ENCODE measurements at places on chromosomes 7 and 10. TPM values are rescaled to one million over a fixed set of nuclear protein-coding genes. Genes with fewer than 3 reads are reported as not detected.

Gene NOS3
- 1.3 TPM for total RNA-seq

Gene CXCL12
- 135 TPM for total RNA-seq

Gene WDR86
- 3.1 TPM for total RNA-seq

Gene LRMDA
- 1.1 TPM for total RNA-seq

Gene WDFY4
- not detected for total RNA-seq

Gene TDRD1
- 0.83 TPM for total RNA-seq

Gene BPGM
- 30.0 TPM for total RNA-seq

Gene OR2A42
- not detected for total RNA-seq

Gene PPP1R3C
- total RNA-seq = 190 TPM

Gene IDI2
- total RNA-seq = not detected

Gene OR6V1
- not detected for total RNA-seq

Gene PAPSS2
- total RNA-seq = 147 TPM

Gene SPDYE2
- not detected for total RNA-seq

Gene HTR5A
- total RNA-seq = not detected

Gene GPR26
- total RNA-seq = not detected

Gene ADAM12
- 23.6 TPM for total RNA-seq

Gene CFAP69
- total RNA-seq = 7.7 TPM

Gene SMNDC1
- total RNA-seq = 4.9 TPM

Gene SCIN
- total RNA-seq = 0.43 TPM

Gene WIPF3
- total RNA-seq = under 0.01 TPM

Gene CROT
- 16.0 TPM for total RNA-seq

Gene GARIN1A
- total RNA-seq = 0.43 TPM

Gene CLDN4
- total RNA-seq = 0.14 TPM

Gene VIPR2
- total RNA-seq = 0.85 TPM

Gene LRRC4
- 0.46 TPM for total RNA-seq

Gene RNF148
- total RNA-seq = 0.74 TPM

Gene VGF
- 0.14 TPM for total RNA-seq

Gene TRIM50
- not detected for total RNA-seq

Gene RAPGEF5
- total RNA-seq = 1.1 TPM

Gene GRID2IP
- not detected for total RNA-seq

Gene MAD1L1
- 76.3 TPM for total RNA-seq

Gene NUTM2E
- under 0.01 TPM for total RNA-seq

Gene RRP12
- total RNA-seq = 8.5 TPM

Gene KIFBP
- 22.9 TPM for total RNA-seq

Gene CTNNA3
- not detected for total RNA-seq

Gene RBM20
- under 0.01 TPM for total RNA-seq

Gene RPEL1
- under 0.01 TPM for total RNA-seq

Gene TES
- total RNA-seq = 36.1 TPM

Gene ST8SIA6
- not detected for total RNA-seq

Gene UTF1
- not detected for total RNA-seq

Gene CTAGE8
- total RNA-seq = 0.28 TPM

Gene TMEM196
- total RNA-seq = not detected

Gene HIBADH
- 84.3 TPM for total RNA-seq

Gene SPDYE8
- not detected for total RNA-seq

Gene TBATA
- total RNA-seq = not detected

All from smooth muscle cell of bladder (primary cell).